Osteocyte (in vitro differentiated cells): ENCODE measurements at places on chromosomes 6 and 20. TPM values are rescaled to one million over a fixed set of nuclear protein-coding genes. Genes with fewer than 3 reads are reported as not detected.

GRCh38 chr6:136716917-136717715, 75.2 kb downstream of the MAP3K5 start:
- peak overlapping the region; percentile 53 for H3K4me3 ChIP-seq
- no peaks in the 10 kb centered on the region for H3K36me3 ChIP-seq
- H3K27ac ChIP-seq, result peak overlapping the region; percentile 71
- DNase-seq, result no peak
- peaks cover 20% of the 10 kb centered on the region for H3K4me1 ChIP-seq
- no peaks in the 10 kb centered on the region for H3K27me3 ChIP-seq

- no peak for DNase-seq
- no peaks in the 10 kb centered on the region for H3K27me3 ChIP-seq
- peaks cover 23% of the 10 kb centered on the region for H3K4me1 ChIP-seq
- peaks cover 2% of the 10 kb centered on the region for H3K36me3 ChIP-seq
- H3K27ac ChIP-seq, result peak overlapping the region; percentile 65
Measured at GRCh38 chr6:41779336-41779735, 364 bp downstream of the FRS3 start.

DNA sequence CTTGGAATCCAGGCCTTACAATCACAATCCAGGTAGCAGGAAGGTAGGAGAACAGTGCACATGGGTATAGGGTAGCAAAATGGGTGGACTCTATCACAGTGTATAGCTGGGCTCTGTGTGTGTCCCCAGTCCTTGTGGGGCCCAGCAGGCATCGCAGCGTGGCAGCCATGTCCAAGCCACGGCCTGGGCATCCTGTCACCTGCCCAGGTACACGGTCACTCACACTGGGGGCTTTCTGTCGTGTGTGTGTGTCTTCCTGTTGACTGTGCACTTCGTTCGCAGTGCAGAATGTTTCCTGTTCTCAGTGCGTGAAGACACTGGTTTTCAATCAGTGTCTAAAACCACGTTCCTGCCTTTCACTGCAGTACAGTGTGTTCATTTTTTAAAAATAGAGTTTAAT, 523.2 kb upstream of the JARID2 start:
- peaks cover 18% of the 10 kb centered on the region for H3K4me1 ChIP-seq
- no peak overlapping the region for H3K27ac ChIP-seq

DNA sequence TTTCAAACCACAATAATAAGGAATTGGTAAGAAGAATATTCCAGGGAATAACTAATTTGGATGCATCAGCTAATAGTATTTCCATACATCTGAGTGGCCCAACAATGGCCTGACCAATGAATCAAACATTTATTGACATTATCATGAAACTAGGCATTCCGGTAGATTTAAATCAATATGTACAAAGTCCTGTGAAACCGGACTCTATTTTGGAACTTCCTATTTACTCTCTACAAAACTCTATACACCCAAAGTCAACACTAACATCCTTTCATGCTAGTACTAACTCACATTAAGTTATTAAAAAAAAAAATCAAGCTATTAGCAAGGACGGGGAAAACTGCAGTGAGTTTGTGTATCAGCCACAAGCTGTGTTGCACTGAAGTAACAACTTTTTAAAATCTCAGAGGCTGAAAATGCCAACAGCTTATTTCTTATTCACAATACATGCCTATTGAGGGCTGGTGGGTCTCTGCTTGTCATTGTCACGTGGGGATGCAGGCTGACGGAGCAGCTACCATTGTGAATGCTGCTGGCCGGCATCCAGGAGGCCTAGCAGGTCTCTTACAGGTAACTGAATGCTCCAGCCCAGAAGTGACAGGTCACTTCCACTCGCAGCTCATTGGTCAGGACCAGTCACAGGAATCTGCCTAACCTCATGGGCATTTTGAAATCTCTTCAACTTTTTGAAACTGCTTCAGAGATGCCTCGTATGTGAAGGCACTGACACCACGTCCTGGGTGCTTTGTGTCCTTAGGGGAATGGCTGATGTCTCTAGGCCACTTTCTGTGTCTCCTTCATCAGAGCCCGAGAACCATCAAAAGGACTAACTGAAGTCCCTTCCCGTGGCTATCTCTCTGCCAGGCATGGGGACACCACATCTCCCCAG, 76.3 kb downstream of the SLC22A23 start:
- DNase-seq, result no peak
- no peaks in the 10 kb centered on the region for H3K36me3 ChIP-seq
- no peak overlapping the region for H3K27ac ChIP-seq
- H3K4me3 ChIP-seq, result no peak overlapping the region

DNA sequence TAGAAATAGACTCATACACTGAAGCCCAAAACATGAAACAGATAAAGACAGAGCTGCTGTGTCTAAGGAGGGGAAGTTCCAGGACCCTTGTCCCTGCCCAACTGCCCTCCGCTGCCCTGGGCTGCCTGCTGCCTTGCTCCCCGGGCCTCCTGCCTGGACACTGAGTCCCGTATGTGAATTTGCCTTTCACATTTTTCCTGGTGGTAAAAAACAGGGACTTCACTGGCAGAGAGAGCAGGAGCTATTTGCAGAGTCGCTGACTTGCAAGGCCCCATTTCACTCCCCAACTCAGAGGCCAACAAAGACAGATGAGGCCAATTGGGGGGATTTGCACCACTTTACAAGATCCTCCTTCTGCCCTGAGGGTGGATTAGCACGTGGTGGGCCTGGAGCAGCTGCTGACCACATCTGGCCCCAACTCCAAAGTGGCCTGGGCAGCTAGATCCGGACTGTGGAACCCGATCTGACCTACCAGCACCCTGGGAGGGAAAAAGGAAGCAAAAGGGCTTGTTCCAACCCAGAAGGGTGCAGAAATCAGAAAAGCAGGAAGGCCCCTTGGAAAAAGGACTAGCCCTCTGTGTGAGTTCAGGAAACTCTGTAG, 61.4 kb downstream of the NOL4L start:
- H3K4me3 ChIP-seq, result no peak overlapping the region
- no peak overlapping the region for H3K27ac ChIP-seq
- H3K27me3 ChIP-seq, result no peaks in the 10 kb centered on the region

DNA sequence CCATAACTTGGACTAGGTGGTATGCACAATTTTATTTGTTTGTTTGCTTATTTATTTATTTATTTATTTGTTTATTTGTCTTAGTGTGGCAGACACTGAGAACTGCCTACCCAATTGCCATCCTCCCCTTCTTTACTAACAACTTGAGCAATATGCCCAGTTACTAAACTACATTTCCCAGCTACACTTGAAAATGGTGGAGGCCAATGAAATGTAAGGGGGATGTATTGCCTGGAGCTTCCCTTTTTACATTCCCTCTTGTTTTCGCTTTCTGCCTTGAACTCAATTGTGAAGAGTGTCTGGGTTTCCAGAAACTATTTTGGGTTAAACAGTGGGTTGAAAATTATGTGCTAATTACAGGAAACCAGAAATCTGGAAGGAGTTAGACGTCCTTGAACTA, 152.7 kb upstream of the FKBP1C start:
- H3K4me3 ChIP-seq, result no peak overlapping the region
- no peaks in the 10 kb centered on the region for H3K27me3 ChIP-seq

DNA sequence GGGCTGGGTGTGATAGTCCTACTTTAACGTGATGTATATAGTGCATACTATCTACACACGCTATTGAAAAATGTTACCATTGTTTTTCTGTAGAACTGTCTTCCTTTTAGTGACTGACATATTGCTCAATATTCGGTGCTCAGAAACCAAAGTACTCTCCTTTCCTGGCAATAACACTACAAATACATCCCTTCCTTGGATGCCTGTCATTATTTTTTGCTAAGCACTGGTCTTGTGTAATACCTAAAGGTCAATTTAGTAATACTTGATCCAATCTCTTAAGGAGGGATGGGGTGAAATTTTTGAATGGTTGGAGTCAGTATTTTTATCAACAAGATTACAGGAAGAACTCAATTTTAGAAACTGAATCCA, 23.9 kb downstream of the CNR1 start:
- no peaks in the 10 kb centered on the region for H3K4me1 ChIP-seq
- no peaks in the 10 kb centered on the region for H3K36me3 ChIP-seq
- H3K27ac ChIP-seq, result no peak overlapping the region
- DNase-seq, result no peak
- H3K4me3 ChIP-seq, result no peak overlapping the region

CCNC gene
- total RNA-seq, result 34.6 and 35.9 TPM in 2 replicates

HRH3 gene
- not detected in 2 replicates for total RNA-seq

IRF4 gene
- total RNA-seq, result not detected in 2 replicates

ACSS1 gene
- total RNA-seq, result 7.6 and 8.2 TPM in 2 replicates

EDN1 gene
- 10.9 and 13.2 TPM in 2 replicates for total RNA-seq
